ENCODE measurements at places on chromosomes 3 and 15.

GRCh38 chr15:66588971-66589370 is 23.2 kb upstream of the LCTL start:
- DNase-seq = no peak

DNA sequence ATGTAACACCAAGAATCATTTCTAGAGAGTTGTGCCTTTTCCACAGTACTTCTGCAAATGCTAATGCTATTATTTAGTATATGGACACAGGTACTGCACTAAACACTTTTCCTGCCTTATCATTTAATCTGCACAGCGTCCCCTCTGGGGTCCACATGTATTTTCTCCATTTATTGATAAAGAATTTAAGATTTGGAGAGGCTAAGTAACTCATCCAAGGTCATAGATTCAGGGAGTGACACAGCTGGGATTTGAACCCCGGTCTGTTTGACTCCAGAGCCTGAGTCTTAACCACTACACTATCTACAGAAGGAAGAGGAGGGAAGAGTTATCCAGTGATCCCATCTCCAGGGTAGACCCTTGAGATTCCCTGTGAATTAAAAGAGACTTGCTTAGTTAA is 24.9 kb upstream of the TPRG1 start:
- DNase-seq = no peak

DNA sequence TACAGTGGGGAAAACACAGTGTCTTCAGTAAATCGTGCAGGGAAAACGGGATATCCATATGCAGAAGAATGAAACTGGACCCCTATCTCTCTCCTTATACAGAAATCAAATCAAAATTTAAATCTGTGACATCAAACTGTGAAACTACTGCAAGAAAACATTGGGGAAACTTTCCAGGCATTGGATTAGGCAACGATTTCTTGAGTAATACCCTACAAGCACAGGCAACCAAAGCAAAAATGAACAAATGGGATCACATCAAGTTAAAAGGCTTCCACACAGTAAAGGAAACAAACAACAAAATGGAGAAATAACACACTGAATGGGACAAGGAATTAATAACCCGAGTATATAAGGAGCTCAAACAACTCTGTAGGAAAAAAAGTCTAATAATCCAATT is 165.3 kb downstream of the PLCL2 start:
- DNase-seq = peak; percentile 82

GRCh38 chr3:188567478-188568195 is 413.7 kb downstream of the LPP start:
- DNase-seq = no peak

GRCh38 chr15:73628976-73629797 is 4.0 kb downstream of the NPTN start:
- DNase-seq = peak; percentile 66
